Muscle of leg (tissue), 16 donors: ENCODE measurements at places on chromosomes 16 and 17.

GRCh38 chr16:28311913-28312312 lies 19.6 kb downstream of the SBK1 start:
- no peak for DNase-seq

DNA sequence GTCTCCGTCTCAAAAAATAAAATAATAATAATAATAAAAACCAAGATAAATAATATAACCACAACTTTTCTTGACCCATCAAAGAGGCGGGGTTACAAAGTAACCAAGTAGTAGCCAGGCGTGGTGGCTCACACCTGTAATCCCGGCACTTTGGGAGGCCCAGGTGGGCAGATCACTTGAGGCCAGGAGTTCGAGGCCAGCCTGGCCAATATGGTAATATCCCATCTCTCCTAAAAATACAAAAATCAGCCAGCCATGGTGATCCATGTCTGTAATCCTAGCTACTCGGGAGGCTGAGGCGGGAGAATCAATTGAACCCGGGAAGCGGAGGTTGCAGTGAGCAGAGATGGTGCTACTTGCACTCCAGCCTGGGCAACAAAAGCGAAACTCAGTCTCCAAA lies 45.3 kb downstream of the ADCY9 start:
- DNase-seq: no peak

GRCh38 chr16:54148974-54149373 lies 137.6 kb downstream of the IRX3 start:
- DNase-seq: no peak

DNA sequence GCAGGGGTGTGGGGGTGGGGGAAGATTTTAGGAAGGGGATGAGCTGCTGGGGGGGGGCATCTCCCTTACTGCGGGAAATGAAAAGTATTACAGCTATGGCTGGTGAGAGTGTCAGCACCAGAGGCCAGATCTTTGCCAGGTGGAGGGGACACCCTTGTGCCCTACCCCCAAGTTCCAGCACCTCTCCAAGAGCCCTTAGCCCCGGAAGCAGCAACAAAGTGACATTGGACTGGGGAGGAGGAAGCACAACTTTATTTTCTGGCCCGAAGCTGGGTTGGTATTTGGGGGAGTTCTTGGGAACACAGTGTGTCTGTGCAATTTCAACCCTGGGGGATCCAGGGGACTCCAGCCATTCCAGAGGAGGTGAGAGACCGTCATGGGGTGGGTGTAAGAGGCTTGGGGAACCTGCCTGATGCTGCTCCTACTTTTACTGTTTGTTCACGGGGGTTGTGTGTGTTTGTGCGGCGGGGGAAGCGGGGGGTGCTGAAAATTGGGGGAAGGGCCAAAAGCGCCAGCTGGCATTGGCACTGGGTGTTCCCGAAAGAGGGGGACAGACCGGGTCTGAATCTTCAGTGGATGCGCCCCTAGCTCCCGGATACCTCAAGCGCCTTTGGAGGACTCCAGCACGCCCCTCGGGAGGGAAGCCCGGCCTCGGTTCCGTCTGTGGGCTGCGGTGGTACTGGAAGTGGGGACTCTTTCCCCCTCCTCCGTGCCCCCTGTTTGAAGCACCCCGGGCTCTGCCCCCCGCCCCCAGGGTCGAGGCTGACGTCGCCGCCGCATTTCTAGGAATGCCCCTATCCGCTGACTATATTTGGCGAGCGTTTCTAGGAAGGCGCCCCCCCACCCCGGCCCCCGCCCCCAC lies 230.3 kb downstream of the MRTFB start:
- peak; percentile 44 for DNase-seq

GRCh38 chr17:35915153-35915964 lies 15.2 kb downstream of the RDM1 start:
- no peak for DNase-seq

GRCh38 chr17:66855204-66855603 lies 20.3 kb downstream of the CACNG5 start:
- DNase-seq: no peak

- peak; percentile 65 for DNase-seq
Measured at GRCh38 chr17:5592382-5592781, 8.1 kb upstream of the NLRP1 start.

- DNase-seq: no peak
Measured at GRCh38 chr16:86086471-86086870, 187.5 kb downstream of the IRF8 start.

GRCh38 chr16:75106351-75107274 lies 10.0 kb downstream of the LDHD start:
- no peak for DNase-seq

DNA sequence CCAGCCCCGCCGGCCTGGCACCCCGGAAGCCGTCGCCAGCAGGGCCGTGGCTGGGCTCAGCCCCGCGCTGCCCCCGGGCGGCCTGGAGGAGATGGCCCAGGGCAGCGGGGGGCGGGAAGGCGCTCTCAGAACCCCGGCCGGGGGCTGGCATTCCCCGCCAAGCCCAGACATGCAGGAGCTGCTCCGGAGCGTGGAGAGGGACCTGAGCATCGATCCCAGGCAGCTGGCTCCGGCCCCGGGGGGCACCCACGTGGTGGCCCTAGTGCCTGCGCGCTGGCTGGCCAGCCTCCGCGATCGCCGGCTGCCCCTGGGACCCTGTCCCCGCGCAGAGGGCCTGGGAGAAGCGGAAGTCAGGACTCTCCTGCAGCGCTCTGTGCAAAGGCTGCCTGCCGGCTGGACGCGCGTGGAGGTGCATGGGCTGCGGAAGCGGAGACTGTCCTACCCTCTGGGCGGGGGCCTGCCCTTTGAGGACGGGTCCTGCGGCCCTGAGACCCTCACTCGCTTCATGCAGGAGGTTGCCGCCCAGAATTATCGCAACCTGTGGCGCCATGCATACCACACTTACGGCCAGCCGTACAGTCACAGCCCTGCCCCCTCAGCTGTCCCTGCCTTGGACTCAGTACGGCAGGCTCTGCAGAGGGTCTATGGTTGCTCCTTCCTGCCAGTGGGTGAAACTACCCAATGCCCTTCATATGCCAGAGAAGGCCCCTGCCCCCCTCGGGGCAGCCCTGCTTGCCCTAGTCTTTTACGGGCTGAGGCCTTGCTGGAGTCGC lies 551 bp downstream of the WDR81 start:
- DNase-seq: peak; percentile 35

DNA sequence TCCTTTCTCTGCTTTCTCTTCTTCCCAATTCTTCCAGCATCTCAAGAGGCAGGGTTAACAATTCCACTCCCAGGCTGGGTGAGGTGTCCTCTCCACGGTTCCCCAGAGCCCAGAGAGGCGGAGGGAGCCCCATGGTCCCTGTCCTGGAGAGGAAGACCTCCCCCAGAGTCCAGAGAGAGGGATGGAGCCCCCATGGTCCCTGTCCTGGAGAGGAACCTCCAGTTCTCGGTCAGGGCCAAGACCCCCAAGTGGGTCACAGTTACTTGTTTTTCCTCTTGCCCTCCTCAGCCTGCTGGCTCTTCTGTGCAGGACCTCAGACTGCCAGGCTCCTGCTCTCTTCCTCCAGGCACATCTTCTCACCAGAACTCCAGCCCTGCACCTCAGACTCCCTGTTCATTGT lies 135.2 kb downstream of the RPTOR start:
- no peak for DNase-seq

DNA sequence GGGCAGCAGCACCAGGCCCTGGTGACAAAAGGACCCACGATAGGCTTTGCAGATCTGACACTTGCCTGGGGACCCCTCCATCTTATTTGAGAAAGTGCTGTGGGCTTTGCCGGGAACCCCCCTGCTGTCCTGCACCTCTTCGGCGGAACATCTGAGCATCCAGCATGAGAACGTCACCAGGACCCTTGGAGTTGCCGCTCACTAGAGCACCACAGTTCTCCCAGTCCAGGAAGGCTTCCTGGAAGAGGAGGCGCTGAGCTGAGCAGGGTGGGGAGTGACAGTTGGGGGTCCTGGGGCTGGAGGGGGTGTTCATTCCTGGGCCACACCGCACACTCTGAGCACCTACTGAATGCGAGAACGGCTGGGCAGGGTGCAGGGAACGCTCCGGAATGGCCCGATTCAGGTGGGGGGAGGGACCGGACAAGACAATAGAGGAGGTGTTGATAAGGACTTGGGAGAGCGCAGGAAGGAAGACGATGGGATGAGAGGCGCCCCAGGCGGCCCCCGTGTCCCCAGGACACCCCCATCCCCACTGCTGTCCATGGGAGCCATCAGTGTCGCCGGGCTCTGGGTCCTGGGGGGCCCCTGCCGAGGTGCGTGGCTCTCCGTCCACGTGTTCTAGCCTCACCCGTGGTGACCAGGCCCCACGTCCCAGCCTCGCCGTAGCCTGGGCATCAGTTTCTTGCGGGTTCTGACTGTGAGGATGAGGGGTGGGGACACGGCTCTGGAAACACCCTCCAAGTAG lies 24.8 kb upstream of the CACNA1H start:
- DNase-seq: no peak

DNA sequence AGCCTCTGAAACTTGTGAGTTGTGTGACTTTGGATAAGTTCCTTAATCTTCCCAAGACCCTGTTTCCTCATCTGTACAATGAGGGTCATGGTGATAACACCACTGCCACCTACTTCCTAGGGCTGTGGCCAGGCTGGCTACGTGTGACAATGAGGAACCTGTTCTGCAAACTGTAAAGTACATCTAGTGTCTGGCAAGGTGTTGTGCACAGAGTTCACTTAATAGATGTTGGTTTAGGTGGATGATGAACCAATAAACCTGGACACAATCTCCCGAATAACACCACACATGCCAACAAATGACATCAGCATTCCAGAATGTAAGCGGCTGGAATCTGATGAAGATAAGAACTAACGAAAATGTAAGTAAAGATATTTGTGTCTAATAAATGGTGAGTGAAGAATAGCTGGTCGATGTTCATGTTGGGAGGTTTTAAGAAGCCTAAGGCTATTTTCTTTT lies 82.3 kb downstream of the MARCHF10 start:
- DNase-seq: no peak
